ENCODE measurements at places on chromosomes 3 and 15.

DNA sequence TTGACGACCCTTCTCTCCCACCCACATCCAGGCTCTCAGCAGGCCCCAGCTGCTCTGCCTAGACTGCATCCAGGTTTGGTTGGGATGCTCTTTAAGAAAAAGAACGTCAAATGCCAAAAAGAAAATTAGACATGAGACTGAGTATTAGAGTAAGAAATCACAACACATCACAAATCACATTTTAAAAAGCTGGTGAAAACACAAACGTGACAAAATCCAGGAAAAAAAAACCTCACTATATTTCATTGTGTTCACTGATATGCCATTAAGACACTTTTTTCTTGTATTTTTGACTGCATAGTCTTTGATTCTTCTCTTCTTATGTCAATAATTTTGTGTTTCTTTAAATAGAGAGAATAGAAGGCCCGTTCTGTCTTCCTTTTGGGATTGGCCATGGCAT lies 243.7 kb downstream of the TLE3 start:
- DNase-seq, result no peak

GRCh38 chr3:104952146-104952972 lies 414.4 kb upstream of the ALCAM start:
- DNase-seq, result no peak

GRCh38 chr3:42397644-42398043 lies 12.8 kb downstream of the LYZL4 start:
- no peak for DNase-seq

GRCh38 chr15:58698887-58699641 lies 50.4 kb downstream of the ADAM10 start:
- DNase-seq, result no peak

- no peak for DNase-seq
Measured at GRCh38 chr3:194475138-194475932, 11.5 kb downstream of the ATP13A3 start.

DNA sequence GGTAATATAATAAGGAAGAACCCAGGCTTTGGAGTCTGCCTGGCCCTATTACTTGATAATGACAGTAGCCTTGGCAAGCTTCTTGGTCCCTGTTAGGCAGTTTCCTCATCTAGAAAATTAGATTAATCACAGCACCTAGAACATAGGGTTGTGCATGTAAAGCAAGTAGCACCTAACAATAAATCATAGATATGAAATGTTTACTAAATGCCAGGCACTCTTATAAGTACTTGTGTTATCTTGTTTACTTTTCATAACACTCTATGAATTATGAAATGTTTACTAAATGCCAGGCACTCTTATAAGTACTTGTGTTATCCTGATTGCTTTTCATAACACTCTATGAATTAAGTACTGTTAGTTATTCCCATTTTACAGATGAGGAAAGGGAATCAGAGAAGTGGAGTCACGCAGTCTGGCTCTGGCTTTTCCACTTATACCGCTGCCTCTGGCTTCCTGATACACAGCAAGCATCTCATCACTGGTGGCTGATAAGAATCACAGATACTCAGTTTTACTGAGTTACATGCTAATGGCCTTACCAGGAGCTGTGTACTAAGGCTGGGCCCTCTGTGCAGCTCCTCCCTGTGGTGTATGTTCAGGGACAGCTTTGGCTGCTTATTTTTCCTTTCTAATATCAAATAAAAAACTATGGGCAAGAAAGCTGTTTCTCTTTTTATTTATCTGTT lies 123.4 kb downstream of the FEZF2 start:
- DNase-seq, result no peak

- no peak for DNase-seq
Measured at GRCh38 chr3:167839460-167840134, 104.1 kb downstream of the SERPINI1 start.

- DNase-seq, result no peak
Measured at GRCh38 chr3:4351872-4352271, 48.7 kb downstream of the SETMAR start.

- no peak for DNase-seq
Measured at GRCh38 chr3:46848271-46849044, 14.8 kb downstream of the MYL3 start.

DNA sequence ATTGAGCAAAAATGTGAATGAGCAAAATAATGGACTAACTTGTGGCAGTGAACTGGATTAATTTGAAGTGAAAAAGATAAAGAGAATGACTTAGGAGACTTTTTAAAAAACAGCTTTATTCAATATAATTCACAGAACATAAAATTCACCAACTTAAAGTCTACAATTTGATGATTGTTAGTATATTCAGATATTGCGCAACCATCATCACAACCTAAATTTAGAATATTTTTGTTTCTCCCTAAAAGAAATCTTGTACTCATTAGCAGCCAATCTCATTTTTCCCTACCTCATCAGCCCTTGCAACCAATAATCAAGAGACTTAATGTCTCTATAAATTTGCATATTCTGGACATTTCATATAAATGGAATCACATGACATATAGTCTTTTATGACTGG lies 496.5 kb downstream of the IGSF11 start:
- DNase-seq, result no peak

DNA sequence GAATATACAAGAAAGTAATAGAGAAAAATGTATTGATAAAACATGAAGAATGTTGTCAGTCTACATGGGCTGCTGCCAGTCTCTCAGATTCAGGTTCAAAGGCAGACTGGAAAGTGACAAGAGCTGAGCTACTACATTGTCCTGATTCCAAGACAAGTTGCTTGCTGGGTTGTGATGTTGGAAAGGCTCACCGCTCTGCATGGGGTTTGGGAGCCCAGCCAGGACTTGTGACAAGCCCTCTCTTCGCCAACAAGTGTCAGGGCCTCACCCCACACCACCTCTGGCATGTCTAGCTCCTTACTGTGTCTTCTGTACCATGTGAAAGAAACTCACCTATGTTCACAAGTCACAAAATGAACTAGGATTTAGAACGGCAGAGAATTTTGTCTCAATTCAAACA lies 43.0 kb upstream of the SH3GL3 start:
- DNase-seq, result no peak

- no peak for DNase-seq
Measured at GRCh38 chr15:83458381-83458780, 11.2 kb downstream of the SH3GL3 start.

DNA sequence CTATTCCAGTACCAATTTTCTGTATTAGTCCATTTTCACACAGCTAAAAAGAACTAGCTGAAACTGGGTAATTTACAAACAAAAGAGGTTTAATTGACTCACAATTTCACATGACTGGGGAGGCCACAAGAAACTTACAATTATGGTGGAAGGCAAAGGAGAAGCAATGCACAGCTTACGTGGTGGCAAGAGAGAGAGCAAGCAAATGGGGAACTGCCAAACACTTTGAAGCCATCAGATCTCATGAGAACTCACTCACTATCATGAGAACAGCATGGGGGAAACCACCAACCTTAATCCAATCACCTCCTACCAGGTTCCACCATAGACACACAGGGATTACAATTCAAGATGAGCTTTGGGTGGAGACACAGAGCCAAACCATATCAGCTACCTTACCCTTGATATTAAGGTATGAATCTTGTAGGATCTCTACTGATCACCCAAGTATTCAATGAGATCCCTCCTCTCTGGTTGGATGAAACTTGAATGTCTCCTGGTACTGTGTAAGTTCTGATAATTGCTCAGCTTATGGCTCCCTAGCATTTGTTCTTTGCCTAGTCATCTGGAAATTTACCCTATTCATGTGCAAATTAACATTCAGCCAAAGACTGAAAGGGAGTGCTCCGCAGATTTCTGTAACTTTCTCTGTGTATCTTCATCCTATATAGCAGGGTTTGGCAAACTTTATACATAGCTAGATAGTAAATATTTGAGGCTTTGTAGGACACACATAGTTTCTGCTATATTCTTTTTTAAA lies 38.9 kb downstream of the MYL3 start:
- DNase-seq, result no peak

- no peak for DNase-seq
Measured at GRCh38 chr3:36172699-36173098, 207.6 kb upstream of the STAC start.

GRCh38 chr3:2246873-2247648 lies 148.4 kb downstream of the CNTN4 start:
- DNase-seq, result no peak

DNA sequence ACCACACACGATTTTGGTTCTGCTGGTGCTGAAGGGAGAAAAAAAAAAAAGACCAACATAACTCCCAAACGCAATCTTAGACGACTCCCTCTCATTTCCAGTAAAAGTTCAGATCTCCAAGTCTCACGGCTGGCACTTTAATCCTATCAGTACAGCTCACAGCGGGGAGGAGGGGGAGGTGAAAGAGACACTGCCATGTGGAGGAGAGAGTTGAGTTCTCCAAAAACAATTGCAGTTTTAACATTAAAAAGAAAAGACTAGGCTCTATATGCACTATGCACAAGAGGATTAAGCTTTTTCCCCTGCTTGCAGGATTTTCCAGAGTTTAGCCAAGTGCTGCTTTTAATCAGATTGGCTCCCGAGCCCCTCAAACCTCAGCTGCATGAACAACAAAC lies 16.8 kb downstream of the BMF start:
- DNase-seq, result no peak

- DNase-seq, result no peak
Measured at GRCh38 chr15:69679623-69680228, 227.1 kb downstream of the RPLP1 start.

DNA sequence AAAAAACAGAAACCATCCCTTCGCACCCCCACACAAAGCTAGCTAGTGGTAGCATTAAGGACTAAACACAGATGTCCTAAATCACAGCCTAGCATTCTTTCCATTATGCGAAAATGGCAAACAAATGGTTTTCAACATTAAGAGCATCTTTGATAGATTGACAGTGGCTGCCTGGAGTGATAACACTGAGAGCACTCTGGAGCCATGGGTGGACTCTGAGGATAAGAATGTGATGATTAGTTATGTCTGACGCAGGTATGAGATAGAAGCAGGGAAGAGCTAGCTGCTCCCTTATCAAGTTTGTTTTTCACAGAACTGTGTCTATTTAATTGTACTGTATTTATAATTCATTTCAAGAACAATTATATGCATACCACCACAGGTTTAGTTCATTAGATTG lies 142.9 kb downstream of the PDZRN3 start:
- DNase-seq, result no peak

GRCh38 chr15:49239105-49239504 lies 69.1 kb downstream of the GALK2 start:
- no peak for DNase-seq

GRCh38 chr3:149417727-149418126 lies 40.3 kb upstream of the TM4SF1 start:
- no peak for DNase-seq

GRCh38 chr3:172194702-172195406 lies 155.5 kb downstream of the FNDC3B start:
- DNase-seq, result no peak

DNA sequence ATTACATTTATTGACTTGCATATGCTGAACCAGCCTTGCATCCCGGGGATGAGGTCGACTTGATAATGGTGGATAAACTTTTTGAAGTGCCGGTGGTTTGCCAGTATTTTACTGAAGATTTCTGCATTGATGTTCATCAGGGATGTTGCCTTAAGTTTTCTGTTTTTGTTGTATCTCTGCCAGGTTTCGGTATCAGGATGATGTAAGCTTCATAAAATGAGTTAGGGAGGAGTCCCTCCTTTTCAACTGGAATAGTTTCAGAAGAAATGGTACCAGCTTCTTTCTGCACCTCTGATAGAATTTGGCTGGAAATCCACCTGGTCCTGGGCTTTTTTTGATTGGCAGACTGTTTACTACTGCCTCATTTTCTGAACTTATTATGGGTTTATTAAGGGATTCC lies 250.8 kb downstream of the TBC1D5 start:
- no peak for DNase-seq

DNA sequence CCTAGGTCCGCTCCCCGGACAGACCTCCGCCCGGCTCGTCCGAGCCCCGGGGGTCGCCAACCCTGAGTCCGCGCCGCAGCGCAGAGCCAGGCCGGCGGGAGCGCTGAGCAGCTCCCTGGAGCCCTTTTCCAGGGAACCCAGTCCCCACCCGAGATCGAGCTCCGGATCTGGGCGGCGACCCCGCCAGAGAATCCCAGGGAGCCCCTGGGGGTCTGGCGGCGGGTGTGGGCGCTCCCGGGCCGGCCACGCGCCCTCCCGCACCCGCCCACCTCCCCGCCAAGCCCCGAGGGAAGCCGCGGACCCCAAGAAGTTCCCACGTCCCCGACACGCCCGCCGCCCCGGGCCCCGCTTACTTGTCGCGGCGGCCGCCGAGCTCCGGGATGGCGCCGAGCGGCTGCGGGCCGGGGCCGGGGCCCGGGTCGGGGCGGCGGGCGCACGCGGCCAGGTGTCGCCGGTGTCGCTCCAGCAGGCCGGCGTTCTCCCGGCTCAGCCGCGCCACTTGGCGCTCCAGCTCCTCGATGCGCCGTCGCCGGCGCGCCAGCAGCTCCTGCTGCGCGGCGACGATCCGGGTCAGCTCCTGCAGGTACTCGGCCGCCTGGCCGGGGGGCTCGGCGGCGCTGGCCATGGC lies 137.7 kb downstream of the NUP210 start:
- peak; percentile 36 for DNase-seq

DNA sequence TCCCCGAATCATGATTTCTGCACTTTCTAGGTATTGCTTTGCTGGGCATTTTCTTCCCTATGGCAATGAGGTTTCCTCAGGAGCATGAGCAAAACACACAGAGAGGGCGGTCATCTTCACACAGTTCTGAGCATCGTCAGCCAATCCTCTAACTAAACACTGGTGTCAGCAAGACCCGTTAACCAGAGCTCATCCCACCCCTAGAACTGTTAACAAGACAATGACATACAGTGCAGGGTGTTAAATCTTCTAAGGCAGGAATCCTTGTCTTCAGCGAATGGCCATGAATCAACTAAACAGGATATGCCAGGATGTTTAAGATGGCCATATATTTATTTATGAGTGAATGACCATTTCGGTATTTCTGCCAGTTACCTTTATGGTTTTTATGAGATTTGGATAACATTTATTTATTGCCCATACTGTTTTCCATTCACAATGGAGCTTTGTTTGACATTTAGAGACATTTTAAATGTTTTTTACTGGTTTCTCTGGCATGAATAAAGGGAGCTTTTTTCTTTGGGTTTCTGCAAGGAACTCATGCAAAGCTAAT lies 411.5 kb upstream of the PROK2 start:
- no peak for DNase-seq

DNA sequence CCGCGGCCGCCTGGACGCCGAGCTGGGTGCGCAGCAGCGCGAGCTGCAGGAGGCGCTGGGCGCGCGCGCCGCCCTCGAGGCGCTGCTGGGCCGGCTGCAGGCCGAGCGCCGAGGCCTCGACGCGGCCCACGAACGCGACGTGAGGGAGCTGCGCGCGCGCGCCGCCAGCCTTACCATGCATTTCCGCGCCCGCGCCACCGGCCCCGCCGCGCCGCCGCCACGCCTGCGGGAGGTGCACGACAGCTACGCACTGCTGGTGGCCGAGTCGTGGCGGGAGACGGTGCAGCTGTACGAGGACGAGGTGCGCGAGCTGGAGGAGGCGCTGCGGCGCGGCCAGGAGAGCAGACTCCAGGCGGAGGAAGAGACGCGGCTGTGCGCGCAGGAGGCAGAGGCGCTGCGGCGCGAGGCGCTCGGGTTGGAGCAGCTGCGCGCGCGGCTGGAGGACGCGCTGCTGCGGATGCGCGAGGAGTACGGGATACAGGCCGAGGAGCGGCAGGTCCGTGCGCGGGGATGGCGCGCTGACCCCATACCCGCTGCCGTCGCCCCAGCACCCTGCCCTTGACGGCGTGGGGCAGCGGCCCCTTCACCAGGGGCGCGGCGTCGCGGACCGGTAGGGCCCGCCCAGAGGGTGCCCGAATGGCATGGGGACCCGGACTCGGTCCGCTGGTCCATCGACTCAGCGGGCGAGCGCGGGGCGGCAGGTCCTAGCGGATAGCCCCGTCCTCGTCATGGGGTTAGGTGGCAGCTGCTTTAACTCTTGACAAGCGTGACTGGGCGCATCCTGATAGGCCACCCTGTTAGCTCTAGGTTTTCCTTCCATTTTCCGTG lies 848 bp downstream of the SYNM start:
- peak; percentile 65 for DNase-seq

Measured in dorsolateral prefrontal cortex (tissue), 122 donors.